B cell (primary cell): ENCODE measurements at places on chromosomes 11 and 22. TPM values are rescaled to one million over a fixed set of nuclear protein-coding genes. Genes with fewer than 3 reads are reported as not detected.

The SCN2B gene
- total RNA-seq, result not detected in 2 replicates

The OR10D3 gene
- total RNA-seq, result not detected in 2 replicates

The ARHGAP20 gene
- 0.58 and 0.91 TPM in 2 replicates for total RNA-seq

The RASL10A gene
- total RNA-seq, result 4.7 and 5.6 TPM in 2 replicates

The MPPED2 gene
- 1.0 and 1.1 TPM in 2 replicates for total RNA-seq

The TP53AIP1 gene
- 0.12 TPM in 1 of 2 replicates, not detected in the other for total RNA-seq

The TIGD3 gene
- total RNA-seq, result 6.1 and 7.5 TPM in 2 replicates

DNA sequence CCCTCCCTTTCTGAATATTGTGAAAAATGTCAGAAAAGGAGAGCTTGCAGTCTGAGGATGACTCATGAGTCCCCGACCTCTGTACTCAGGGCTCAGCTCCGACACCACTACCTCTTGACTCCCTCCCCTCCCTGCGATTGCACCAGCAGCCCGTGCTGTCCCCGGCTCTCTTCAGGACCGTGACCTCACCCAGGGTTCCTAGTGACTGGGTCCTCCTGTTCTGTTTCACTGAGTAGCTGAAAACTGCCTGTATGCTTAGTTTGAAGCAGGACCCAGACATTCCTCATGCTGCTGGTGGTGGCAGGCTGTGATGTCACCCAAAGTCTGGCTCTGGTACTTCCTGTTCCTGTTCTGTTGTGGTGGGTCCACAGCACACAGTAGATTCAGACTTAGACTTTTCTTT, 11.7 kb downstream of the PHRF1 start:
- no peaks in the 10 kb centered on the region for H3K27me3 ChIP-seq
- no peak overlapping the region for H3K27ac ChIP-seq
- peaks cover 69% of the 10 kb centered on the region for H3K36me3 ChIP-seq
- H3K4me3 ChIP-seq, result no peak overlapping the region

GRCh38 chr22:40499209-40499623, 128.8 kb downstream of the SGSM3 start:
- peaks cover 1% of the 10 kb centered on the region for H3K4me1 ChIP-seq
- H3K27ac ChIP-seq, result no peak overlapping the region
- no peaks in the 10 kb centered on the region for H3K36me3 ChIP-seq
- no peak for DNase-seq

DNA sequence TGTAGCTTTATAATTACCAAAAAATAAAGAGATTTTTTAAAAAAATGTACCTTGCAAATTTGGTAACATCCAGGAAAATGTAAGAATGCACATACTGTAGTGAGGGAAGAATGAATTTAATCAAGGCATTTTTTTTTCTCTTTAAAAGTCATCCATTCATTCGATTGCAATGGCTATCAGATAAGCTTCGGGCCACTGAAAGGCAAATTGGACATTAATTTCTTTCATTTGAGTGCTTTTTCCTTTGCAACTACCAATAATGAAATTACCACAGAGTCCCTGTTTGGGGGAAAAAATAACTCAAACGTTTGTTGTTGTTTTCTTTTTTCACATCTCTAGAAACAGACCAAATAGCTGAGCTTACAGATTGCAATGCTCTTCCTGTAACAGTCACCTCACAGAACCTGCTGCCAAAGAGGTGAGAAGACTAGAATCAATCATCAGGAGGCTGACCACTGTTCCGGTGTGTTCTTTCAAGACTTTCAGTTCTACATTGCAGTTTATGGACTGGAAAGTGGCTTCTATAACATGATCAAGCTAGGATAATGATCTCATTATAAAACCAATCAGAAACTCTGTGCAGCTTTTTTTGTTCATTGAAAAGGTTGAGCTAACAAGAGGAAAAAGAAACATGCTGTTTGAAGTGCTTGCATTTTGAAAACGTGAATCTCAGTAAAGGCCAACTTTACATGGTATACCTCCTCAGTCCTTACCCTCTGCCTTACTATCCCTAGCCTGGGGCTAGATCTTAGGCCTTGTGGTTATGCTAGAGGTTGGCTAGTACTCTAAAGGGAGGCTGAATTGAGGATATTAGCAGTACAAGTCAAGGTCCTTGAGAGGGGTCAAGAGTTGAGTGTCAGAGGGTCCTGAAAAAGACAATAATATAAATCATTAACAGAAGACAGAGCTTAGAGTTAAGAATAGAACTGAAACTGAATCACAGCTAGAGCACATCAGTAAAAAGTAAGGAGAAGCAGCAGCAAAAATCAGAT, 1276.1 kb downstream of the LRRC4C start:
- no peaks in the 10 kb centered on the region for H3K27me3 ChIP-seq
- H3K27ac ChIP-seq, result no peak overlapping the region
- H3K36me3 ChIP-seq, result no peaks in the 10 kb centered on the region
- no peaks in the 10 kb centered on the region for H3K4me1 ChIP-seq

GRCh38 chr11:1438261-1438966, 48.2 kb downstream of the MOB2 start:
- H3K36me3 ChIP-seq, result no peaks in the 10 kb centered on the region
- DNase-seq, result no peak
- no peak overlapping the region for H3K27ac ChIP-seq
- H3K4me1 ChIP-seq, result no peaks in the 10 kb centered on the region

DNA sequence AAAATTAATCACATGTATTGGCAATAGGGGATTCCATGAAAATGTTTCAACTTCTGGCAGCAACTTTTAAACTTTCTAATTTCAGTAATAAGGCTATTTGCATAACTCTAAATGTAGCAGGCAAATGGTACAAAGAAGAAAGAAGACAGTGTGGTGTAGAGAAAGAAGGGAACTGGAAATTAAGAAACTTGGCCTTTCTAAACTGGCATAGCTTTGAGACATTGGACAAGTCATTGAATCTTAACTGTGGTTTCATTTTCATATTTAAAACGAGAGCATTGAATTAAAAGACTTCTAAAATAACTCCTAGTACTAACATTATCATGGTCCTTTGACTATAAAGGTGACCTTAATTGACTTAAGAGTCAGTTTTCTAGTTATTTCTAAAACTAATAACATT, 125.0 kb downstream of the UVRAG start:
- H3K27ac ChIP-seq, result no peak overlapping the region
- no peak overlapping the region for H3K4me3 ChIP-seq
- H3K36me3 ChIP-seq, result no peaks in the 10 kb centered on the region
- DNase-seq, result no peak
- peaks cover 50% of the 10 kb centered on the region for H3K4me1 ChIP-seq

DNA sequence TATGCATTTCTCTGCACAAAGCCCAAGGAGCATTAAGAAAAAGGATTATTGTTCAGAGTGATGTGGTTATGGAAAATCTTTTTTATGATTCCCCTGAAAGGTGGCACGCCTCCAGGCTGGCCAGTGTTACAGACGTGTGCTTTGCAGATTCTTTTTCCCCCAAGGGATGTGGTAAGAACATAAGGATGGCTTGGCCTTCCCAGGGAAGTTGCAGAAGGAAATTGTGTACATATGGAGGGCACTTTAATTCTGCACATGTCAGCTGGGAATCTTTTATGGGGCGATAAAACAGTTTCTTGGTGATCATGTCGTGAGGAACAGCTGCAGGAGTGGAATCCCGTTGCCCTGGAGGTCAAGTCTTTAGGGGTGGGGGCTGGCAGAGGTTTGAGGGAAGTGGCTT, 9.7 kb downstream of the SMARCB1 start:
- DNase-seq, result no peak
- no peaks in the 10 kb centered on the region for H3K27me3 ChIP-seq
- H3K36me3 ChIP-seq, result peaks cover 55% of the 10 kb centered on the region
- no peak overlapping the region for H3K4me3 ChIP-seq

DNA sequence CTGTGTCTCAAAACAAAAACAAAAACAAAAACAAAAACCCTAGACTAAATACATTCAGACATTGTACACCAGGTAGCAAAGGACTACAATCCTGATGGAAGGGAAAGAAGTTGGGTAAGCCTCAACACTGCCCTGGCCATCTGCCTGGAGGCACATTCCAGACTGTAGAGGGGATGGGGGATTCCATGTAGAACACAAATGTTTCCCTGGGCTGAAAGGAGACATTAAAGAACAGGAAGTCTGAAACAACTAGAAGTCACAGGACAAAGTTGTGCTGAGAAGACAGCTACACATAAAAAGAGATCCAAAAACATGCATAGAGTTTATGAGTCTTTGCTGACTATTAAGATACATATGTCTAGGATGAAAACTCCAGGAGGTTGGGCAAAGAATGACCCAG, 83.9 kb downstream of the RRAS2 start:
- no peaks in the 10 kb centered on the region for H3K27me3 ChIP-seq
- DNase-seq, result no peak
- no peak overlapping the region for H3K27ac ChIP-seq
- peaks cover 3% of the 10 kb centered on the region for H3K36me3 ChIP-seq
- H3K4me1 ChIP-seq, result peaks cover 23% of the 10 kb centered on the region
- no peak overlapping the region for H3K4me3 ChIP-seq

DNA sequence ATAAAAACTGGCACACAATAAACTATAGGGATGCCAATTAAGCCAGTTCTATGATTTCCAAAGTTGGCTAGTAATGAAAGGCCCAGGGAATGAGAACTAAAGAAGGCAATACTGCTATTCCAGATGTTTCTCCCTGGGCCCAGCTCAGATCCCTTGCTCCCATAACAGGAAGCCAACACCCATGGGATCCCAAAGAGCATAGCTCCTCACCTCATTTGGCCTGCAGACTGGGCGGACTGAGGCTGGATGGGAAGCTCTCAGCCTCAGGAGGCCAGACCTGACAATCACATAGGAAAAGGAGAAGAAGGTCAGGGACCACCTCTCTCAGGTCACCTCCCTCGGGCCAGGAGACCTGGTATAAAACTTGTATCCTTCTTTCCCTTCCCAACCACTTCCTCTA, 5.3 kb downstream of the TBC1D10A start:
- H3K27me3 ChIP-seq, result no peaks in the 10 kb centered on the region
- no peak overlapping the region for H3K4me3 ChIP-seq
- no peak overlapping the region for H3K27ac ChIP-seq
- no peak for DNase-seq

DNA sequence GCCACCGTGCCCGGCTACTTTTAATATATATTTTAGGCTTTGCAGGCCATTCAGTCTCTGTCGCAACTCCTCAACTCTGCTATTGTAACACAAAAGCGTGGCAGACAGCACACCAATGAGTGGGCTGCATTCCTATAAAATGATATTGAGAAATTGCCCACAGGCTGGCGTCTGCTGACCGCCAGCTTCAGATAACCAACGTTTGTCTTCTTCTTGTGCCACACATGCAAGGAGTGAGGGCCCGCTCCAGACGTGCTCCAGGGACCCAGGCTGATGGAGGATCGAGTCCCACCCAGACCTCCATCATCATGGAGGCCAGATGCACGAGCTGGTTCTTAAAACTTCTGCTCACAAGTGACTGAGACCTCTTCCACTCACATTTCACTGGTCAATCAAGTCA, 35.4 kb upstream of the LINC01488 start:
- no peak overlapping the region for H3K4me3 ChIP-seq
- no peak for DNase-seq
- H3K36me3 ChIP-seq, result no peaks in the 10 kb centered on the region
- peaks cover 26% of the 10 kb centered on the region for H3K27me3 ChIP-seq
- H3K27ac ChIP-seq, result no peak overlapping the region

DNA sequence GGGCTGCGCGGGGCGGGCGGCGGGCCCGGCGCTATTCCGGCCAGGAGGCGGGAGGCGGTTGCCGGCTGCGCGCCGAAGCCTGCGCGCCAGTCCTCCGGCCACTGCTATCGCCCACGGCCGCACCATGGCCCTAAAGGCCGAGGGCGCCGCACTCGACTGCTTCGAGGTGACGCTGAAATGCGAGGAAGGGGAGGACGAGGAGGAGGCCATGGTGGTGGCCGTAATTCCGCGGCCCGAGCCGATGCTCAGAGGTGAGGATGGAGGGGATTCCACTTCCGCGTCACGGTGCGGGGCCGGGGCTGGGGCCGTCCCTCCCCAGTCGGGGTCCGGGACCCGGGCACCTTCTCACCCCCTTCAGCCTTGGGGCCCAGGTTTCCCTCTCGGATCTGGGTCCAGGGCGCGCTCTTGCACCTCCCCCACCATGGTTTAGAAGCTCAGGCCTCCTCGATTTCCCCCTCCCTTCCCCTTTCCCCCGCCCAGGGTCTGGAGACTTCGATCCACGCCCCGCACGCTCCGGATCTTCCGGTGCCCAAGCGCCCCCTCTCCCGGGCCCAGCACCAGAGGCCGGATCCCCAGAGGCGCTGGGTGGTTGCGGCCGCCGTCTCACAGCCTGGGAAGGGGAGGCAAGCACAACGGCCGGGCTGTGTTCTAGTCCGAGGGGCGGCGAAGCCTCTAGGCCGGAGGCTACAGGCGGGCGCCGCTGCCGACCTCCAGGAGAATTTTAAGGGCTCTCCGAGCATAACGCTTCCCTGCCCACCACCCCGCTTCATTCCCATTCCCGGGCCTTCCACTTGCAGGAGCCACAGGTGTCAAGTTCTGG, 517 bp downstream of the SPINDOC start:
- peak overlapping the region; percentile 59 for H3K27ac ChIP-seq
- no peaks in the 10 kb centered on the region for H3K36me3 ChIP-seq
- peaks cover 18% of the 10 kb centered on the region for H3K4me1 ChIP-seq
- H3K27me3 ChIP-seq, result no peaks in the 10 kb centered on the region
- H3K4me3 ChIP-seq, result peak overlapping the region; percentile 34

GRCh38 chr11:121048464-121049233, 24.7 kb downstream of the TBCEL start:
- no peak overlapping the region for H3K27ac ChIP-seq
- H3K4me3 ChIP-seq, result no peak overlapping the region
- H3K36me3 ChIP-seq, result peaks cover 4% of the 10 kb centered on the region
- no peak for DNase-seq
- no peaks in the 10 kb centered on the region for H3K4me1 ChIP-seq

DNA sequence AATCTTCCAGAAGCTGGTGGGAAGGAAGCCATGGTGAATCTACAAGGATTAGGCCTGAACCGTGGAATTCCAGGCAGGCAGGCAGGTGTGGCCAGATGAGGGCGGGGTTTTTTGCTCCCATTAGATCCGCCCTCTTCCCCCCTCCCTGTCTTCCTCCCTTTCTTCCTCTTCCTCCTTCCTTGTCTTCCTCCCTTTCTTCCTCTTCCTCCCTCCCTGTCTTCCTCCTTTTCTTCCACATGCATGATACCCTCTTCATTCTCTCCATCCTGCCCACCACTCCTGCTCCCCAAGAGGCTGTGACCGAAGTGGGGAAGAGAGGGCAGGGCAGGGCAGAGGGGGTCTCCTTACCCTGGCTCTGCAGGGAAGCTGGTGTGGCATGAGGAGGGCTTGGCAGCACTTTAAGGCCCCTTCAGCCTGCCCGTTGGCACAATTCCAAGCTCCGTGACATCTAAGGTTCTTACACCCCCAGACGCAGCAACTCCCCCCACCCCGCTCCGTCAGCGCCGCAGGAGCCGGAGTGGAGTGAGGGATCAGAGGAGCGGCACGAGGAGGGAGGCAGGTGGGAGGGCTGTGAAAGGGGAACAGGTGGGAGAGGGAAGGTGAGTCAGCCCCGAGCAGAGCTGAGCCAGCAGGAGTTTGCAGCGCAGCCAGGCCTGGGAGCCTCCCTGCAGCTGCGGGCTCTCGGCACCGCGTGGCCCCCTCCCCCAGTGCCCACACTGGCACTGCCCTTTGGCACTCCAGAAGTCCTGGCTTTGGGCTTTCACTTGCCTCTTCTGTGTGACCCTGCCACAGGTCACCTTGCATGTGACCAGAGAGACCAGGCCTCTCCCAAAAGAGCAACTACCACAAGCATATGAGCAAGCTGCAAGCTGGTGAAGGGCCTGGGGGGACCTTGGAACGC, 32.1 kb downstream of the KCNJ4 start:
- H3K27me3 ChIP-seq, result no peaks in the 10 kb centered on the region
- DNase-seq, result no peak
- no peak overlapping the region for H3K27ac ChIP-seq
- H3K4me1 ChIP-seq, result no peaks in the 10 kb centered on the region
- H3K36me3 ChIP-seq, result no peaks in the 10 kb centered on the region
